ENCODE measurements at places on chromosomes 11 and 22.
A peak's percentile ranks its signal among the peaks of the same experiment; 100 is the strongest.

DNA sequence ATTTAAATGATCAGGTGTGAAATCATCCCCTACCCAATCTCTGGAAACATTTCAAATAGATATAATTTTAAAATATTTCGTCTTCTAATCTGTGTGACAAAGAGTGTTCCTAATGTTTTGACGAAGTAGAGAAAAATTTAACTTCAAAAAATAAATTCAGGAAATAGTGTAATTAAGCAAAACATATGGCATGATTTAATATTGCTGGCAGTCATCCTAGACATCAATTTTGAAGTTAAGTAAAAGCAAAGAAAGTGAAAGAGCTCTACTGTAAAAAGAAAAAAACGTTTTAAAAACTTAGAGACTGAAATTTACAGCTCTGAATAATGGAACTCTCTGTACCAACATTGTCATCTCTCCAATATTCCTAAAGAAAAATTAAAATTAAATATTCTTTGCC lies 1062.3 kb downstream of the LRRC4C start:
- DNase-seq, result no peak

GRCh38 chr22:42772647-42773046 lies 52.0 kb upstream of the A4GALT start:
- DNase-seq, result no peak

GRCh38 chr11:66335531-66336233 lies 552 bp downstream of the RIN1 start:
- no peak for DNase-seq

DNA sequence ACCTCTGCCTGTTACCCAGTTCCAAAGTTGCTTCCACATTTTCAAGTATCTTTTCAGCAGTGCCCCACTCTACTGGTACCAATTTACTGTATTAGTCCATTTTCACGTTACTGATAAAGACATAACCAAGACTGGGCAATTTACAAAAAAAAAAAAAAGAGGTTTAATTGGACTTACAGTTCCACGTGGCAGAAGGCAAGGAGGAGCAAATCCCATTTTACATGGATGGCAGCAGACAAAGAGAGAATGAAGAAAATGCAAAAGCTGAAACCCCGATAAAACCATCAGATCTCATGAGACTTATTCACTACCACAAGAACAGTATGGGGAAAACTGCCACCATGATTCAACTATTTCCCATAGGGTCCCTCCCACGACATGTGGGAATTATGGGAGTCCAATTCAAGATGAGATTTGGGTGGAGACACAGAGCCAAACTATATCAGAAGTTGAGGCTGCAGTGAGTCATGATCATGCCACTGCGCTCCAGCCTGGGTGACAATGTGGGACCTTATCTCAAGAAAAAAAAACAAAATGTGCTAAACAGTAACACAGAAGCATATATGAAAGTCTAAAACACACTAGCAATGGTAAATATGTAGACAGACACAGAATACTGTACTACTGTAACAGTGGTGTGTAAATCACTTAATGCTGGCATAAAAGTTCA lies 190.3 kb upstream of the ZC3H12C start:
- DNase-seq, result no peak

DNA sequence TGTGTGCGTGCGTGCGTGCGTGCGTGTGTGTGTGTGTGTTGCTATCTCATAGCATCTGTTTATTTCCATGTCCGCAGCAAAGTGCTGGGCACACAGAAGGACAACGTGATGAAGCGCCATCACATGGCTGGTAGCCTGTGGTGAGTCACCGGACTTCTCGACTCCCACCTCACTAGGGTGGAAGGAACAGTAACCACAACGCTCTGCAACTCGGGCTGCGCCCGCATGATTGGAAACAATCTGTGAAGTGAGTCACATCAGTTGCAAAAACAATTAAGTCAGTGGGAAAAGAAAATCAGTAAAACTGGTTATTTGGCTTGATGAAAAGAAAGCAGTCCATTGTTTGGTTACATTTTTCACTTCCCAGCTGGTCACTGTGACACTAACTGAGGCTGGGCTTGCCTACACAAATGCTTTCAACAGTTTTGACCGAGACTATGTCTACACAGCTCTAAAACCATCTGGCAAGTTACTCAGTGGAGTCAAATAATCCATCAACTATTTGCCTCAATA lies 437.3 kb upstream of the CADM1 start:
- peak; percentile 33 for DNase-seq

GRCh38 chr11:26070714-26071380 lies 261.1 kb upstream of the ANO3 start:
- DNase-seq, result peak; percentile 73

GRCh38 chr11:93846411-93846810 lies 4.0 kb downstream of the VSTM5 start:
- DNase-seq, result no peak

DNA sequence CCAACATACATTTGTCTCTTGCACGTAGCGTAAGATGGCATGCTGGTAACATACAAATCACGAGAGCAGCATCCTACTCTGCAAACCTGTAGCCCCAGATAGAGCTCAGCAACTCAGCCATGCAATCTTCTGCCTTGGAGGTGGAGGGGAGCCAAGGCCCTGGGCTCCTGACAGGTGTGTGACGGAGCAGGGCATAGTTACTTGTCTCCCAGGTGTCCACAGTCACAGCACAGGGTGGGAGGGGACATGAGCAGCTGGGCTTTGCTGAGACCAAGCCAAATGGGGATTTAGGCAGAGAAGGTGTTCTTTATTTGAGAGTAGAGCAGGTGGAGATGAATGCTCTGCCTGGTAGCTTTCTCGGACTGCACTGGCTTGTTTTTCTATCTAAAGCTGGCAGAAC lies 111.7 kb downstream of the TEAD1 start:
- DNase-seq, result no peak

All from spinal cord (tissue), 10 donors.